ENCODE measurements at places on chromosomes 13 and 19.

DNA sequence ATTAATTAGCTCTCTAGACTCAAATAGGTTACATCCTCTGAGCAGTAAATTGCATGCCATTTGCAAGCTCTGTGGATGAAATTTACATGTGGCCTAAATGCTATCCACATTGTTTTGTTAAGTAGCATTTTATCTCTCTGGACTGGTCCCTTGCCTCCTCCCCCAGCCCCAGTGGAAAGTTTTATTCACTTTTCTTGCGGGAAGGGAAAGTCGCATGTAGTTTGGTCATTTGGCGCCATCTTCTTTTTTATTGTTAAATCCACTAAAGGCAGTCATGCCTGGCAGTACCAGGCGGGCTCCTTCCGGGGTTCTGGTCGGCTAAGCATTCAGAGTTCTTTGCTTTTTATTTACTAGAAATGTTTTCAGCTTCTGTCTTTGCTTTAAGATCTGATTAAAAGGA is 188.7 kb downstream of the TM9SF2 start:
- DNase-seq = no peak

DNA sequence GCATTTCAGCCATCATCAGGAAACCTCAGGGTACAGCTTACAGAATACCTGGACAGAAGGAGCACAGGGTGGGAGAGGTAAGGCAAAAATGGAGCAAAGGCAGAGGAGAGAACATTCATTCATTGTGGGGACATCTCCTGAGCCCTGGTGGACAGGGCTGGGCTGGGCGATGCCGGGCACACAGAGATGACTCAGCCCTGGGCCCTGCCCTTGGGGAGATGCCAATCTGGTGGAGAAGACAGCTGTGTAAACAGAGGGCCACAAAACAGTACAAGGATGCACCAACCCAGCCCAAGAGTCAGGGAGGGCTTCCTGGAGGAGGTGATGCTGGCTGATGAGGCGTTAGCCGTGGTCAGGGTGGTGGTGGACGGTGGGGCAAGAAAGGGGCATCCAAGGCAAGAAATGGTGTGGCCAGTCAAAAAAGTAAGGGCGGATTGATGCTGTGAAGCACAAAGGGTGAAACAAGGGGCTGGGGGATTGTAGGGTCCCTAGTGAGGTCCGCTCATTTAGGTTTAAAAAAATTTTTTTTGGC is 3.6 kb upstream of the HAS1 start:
- DNase-seq = no peak

DNA sequence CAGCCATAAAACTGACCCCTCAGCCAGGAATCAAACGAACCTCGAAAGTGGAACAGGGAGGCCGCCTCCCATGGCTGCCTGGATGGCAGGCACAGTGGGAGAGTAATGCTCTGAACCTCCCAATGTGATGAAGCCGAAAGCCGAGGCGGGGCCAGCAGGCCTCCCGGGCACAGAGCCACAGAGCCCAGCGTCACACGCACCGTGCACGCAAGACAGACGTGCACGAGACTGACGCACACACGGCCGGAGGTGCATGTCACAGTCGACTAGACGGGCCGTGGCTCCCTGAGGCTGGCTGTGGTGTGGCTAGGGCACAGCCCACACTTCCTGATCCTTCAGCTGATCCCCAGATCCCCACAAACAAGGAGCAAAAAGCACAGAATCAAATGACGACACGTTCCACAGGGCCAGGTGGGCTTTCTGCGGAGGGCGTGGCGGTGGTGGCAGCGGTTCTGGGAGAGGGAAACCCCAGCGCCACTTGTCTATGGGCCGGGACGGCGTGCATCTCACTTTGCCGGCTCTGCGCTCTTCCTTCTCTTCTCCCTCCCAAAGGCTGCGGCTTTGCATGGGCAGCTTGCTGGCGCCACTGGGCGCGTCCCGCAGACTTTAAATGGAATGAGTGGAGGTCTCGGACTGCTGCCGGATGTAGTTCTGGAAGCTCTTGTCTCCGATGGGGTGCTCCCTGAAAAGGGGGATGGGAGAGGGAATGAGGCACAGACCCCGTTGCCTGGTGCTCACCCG is 5.0 kb upstream of the C13orf46 start:
- no peak for DNase-seq

DNA sequence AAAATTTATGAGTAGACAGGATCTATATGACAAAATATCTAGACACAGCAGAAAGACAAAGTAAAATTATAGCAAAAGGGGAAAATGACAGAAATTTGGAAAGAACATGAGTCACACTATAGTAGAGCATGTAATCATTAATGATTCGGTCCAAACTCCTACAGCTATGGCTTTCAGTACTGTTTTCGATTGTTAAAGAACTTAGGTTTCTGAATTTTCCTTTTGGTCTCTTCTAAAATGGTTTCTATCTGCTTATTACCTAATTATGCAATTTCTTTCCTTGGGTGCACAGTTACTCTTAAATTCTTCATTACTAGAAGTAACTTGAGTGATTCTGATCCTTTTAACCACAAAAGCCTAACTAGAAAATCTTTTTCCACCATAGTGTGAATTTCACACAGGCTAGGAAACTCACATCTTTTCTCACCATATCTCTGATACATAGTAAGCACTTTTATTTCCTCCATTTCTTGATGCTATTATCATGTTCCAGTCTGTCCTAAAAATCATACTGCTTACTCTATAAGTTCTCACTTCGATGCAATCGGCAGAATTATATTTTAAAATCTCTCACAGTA is 1101.4 kb downstream of the PCDH9 start:
- no peak for DNase-seq

DNA sequence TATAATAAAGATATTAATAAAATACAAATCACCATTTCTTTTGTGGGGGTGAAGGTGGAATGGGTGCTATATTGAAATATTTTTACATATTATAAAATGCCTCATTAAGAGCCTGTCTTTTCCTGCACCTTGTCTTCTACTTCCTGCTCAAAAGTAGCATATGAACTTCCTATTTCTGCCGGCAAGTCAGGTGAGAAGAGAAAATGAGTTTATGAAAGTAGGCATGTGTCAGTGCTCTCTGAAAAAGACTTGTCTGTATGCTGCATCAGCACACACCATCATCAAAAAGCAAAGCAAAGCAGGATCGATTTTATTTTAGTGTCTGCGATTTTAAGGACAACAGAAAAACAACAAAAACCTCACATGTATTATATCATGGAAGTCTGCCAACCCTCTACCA is 114.2 kb downstream of the RAP2A start:
- DNase-seq = no peak

- DNase-seq = no peak
Observed at GRCh38 chr13:37306778-37307544, 201.5 kb upstream of the CSNK1A1L start.

DNA sequence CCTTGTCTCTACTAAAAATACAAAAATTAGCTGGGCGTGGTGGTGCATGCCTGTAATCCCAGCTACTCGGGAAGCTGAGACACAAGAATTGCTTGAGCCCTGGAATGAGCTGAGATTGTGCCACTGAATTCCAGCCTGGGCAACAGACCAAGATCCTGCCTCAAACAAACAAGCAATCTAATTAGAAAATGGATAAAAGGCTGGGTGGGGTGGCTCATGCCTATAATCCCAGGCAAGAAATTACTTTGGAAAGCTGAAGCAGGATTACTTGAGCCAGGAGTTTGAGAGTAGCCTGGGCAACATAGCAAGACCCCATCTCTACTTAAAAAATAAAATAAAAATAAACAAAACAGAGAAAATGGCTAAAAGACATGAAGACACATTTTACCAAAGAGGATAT is 77.0 kb downstream of the CAB39L start:
- no peak for DNase-seq

DNA sequence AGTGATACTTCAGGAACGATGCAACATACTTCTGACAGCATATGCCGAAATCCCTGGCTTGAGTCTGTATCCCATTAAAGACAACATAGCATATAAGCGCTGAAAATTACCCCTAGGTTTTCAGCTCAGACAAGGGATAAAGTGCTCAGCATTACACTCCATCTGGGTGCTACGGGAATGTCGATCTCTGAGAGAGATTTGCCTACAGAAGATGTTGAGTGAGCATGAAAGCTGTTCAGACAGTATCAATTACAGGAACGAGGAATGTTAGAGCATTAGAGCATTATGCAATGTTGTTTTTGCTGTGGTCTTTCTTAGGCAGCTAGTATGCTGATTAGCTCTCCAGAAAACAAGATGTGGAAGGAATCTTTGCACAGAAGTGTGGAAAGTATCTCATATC is 484.5 kb downstream of the LIG4 start:
- no peak for DNase-seq

- no peak for DNase-seq
Observed at GRCh38 chr13:23986619-23987018, 89.3 kb upstream of the C1QTNF9B start.

DNA sequence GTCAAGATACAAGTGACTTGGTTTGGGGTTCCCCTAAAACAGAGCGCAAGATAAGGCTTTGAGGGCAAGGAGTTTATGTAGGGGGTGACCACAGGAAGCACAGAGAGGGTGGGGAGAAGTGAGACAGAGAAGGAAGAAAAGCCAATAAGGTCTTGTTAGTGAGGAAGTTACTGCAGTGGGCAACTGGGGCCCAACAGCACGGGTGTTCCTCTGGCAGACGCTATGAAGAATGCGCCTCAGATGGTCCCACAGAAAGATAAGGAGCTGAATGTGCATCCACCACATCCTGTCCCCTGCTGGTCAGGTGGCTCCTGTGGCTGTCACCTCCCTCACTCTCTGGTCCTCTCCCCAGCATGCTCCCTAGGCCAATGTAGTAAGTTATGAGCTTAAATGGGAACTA is 333.5 kb downstream of the TSHZ3 start:
- DNase-seq = no peak

- no peak for DNase-seq
Observed at GRCh38 chr13:100512422-100512821, 76.2 kb downstream of the GGACT start.

DNA sequence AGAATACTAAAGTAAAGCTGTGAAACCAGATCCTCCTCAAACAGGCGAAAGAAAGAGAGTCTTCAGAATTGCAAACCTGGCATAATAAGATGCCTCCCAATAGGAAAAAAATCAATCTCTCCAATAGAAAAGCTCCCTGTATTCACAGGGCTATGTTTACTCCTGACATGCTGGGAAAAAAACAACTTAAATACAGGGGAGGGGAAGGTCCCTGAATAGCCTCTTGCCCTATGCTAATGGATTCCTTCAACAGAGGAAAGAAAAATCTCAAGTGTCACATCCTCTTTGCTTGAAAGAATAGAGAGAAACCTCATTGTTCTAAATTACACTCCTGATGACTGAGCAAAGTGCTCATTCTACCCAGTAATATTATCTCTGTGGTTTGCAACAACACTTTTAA is 1271.1 kb upstream of the PRR20A start:
- no peak for DNase-seq

GRCh38 chr13:80562433-80563156 is 221.7 kb upstream of the SPRY2 start:
- DNase-seq = no peak
